NCI-H82 (cell line): ENCODE measurements at places on chromosomes 12 and 14.

GRCh38 chr14:23385642-23386265, 8.9 kb downstream of the CMTM5 start:
- DNase-seq = no peak

GRCh38 chr12:94242901-94243300, 94.5 kb downstream of the PLXNC1 start:
- no peak for DNase-seq

GRCh38 chr12:15801770-15802744, 12.9 kb upstream of the EPS8 start:
- no peak for DNase-seq

DNA sequence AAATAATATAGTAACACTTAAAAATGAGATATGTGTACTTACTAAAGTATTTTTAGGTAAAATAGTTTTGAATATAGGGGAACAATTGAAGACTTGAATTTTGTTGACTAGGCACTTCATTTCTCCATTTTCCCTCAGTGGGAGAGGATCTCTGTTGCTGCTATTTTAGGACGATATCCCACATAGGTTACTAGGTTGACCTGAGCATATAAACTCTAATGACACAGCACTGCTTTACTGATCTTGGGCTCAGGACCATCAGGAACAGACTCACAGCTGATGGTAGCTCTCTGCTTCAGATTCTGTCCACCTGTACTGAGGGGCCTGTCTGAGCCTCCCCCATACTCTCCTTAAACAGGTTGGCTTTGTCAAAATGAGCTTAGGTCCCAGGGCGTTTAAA, 5.9 kb downstream of the NEDD1 start:
- DNase-seq = no peak

DNA sequence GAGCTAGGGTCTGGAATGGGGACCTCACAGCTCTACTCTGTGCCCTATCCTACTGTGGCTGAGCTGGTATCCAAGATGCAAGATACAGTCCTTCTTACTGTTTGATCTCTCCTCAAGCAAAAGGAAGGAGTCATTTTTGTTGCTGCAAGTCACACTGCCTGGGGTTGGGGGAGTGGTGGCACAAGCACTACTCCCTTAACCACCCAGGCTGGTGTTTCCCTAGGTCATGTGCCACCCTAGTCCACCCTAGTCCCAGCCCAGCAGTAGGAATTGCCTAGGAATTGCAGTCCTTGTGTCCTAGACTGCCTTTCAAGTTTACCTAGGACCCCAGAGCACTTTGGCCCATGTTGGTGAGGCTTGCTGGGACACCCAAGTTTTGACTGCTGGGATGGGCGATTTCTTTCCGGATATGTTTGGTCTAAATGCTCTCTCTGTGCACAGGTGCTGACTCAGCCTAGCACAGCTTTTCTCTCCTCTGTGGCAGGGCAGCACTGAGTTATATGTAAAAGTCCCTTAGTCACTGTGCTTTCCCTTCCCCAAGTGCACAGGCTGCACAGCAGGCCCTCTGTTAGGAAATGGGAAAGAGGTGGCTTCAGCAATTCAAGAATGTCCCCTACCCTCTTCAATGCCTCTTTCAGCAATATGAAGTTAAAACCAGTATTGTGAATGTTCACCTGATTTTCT, 54.9 kb downstream of the SLC6A15 start:
- no peak for DNase-seq

DNA sequence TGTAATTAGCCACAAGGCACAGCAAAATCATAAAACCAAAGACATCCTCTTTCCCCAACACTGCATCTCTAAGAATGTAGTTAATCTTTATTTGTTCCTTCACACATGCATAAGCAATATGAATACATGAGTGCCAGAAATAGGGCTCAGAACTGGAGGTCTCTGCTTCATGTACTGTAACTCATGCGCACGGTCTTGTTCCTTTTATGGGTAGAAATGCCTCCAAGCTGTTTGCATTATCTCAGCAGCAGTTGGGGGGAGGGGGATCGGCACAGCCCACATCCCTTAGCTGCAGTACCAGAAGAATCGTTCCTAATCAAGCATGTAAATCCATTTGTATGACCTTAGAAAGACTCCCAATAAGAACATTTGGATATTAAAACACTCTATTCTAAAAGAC, 20.0 kb downstream of the RHOJ start:
- peak; percentile 6 for DNase-seq

- no peak for DNase-seq
Observed at GRCh38 chr14:39593377-39593776, 161.1 kb upstream of the FBXO33 start.

GRCh38 chr12:45425426-45425825, 209.5 kb downstream of the ANO6 start:
- DNase-seq = no peak

GRCh38 chr14:103510724-103511693, 11.6 kb downstream of the CKB start:
- DNase-seq = no peak

DNA sequence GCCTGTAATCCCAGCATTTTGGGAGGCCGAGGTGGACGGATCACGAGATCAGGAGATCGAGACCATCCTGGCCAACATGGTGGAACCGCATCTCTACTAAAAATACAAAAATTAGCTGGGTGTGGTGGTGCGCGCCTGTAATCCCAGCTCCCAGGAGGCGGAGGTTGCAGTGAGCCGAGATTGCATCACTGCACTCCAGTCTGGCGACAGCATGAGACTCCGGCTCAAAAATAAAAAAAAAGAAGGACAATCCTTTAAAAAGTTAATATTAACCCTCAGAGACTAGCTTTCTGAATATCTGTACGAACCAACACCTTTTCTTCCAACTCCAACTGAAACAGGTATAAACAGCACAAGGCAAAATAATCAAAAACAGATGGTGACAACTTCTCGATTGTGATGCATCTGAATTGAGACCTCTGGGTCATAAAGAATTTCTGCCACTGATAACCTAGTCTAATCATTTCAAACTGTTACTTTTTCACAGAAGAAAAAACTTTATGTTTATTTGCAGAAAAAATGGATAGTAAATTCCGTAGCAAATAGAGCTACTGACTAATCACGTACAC, 27.8 kb downstream of the CLIP1 start:
- DNase-seq = no peak

DNA sequence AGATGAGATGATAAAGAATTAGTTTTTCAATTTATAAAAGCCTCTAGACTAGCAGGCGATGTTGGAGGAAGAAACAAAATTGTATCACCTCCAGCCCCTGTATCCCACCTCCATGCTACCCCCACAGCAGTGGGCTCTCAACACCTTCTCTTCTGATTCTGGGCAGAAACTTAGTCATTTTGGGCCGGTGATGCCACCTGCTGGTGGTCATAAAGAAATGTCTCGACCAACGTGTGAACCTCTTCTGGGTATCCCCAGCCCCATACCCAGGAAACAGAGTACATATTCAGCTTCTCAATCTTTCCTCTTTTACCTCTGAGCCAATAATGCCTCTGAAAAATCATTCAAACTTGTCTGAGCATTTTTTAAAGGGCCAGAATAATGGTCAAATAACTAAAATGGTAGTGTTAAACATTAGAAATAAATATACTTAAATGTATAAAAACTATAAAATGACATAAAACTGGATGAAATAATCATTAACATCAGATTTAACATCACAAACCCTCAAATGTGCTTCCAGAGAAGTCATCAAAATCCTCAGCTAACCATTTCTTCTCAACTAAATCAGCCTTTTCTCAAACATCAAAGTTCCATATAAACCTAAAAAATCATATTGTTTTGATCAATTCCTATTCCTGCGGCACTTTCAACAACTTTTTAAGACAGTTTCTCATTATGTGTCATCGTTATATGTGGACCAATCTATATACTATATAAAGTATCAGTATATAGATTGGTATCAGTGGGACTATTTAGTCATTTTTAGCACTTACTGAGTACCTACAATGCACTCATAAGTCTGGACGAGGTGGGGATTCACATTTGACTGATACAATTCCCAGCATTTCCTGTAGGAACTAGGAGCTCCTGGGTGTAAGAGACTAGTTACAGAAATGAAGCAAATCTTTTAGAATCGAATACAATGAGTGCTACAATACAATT, 69.4 kb downstream of the ATXN2 start:
- DNase-seq = peak; percentile 72

DNA sequence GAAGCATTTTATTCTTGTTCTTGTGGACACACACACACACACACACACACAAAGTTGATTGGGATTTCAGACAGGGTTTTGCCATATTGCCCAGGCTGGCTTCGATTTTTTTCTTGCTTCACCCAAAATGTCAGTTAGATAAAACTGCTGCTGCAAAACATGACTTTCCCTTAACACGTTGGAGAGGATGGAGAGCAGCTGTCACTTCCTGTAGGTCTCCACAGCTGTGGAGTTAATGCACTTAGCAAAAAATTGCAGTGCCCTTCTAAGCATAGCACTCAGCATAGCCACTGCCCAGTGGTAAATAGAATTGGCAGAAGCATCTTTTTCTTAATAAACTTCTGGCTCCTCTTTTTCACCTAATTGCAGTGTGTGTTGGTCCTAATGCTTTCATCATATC, 54.5 kb downstream of the PDZRN4 start:
- peak; percentile 56 for DNase-seq

DNA sequence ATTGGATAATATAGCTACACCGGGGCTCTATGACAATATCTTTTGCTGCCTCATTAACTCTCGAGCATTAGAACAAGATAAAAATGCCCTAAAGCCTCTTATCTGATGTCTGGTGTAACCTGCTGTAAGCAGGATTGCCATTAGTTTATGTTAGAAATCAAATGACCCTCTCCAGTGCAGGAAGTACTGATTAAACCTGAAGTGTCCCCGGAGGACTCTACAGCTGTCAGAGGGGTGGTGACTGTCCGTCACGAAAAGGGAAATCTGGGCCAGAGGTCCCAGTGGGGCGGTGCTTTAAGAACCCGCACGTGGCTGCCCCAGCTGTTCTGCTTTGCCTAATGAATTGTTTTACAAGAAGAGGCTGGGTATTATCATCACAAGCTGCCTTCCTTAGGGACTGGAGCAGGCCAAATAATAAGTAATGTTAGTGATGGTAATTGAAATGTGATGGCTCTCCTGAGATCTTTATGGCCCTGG, 55.7 kb downstream of the LIN52 start:
- DNase-seq = peak; percentile 98

GRCh38 chr14:103753774-103754173, 38.2 kb downstream of the ZFYVE21 start:
- no peak for DNase-seq

- DNase-seq = peak; percentile 38
Observed at GRCh38 chr12:99746538-99746937, 99.0 kb downstream of the GARIN6 start.

GRCh38 chr12:130872179-130873096, 572 bp downstream of the RAN start:
- DNase-seq = peak; percentile 48

DNA sequence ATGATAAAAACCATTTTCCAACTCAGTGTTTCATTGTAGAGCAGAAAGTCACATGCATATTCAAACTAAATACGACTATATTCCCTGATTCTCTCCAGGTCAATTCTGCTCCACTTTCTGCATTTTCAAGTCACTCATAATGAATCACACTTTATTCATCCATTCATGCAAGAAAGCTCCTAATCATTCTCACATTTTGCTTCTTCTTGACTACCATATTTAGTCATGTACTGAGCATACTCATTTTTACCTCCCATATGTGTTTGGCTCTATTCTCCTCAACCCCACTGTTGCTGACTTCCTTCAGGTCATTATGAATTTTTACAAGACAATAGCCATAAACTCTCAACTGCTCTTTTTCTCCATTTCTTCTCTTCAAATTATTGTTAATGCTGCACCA, 43.4 kb upstream of the PIK3C2G start:
- DNase-seq = no peak

DNA sequence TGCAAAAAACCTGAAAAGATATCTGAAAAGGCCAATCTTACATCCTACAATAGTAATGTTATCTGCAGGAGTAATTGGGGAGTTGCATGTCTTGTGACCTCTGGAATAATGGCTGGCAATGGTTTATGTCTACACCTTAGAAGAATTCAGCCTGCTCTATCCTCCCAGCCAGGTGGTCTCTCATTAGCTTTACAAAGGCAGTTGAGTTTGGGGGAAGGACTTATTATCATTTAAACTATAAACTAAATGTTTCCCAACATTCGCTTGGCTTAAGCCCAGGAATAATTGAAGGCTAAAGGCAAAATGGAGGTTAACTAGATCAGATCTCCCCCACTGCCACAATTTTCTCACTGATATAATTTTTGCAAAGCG, 158.4 kb upstream of the SFSWAP start:
- DNase-seq = no peak

GRCh38 chr14:96191841-96192462, 12.7 kb upstream of the BDKRB2 start:
- DNase-seq = no peak

- DNase-seq = no peak
Observed at GRCh38 chr12:116071555-116072230, 205.8 kb downstream of the MED13L start.

DNA sequence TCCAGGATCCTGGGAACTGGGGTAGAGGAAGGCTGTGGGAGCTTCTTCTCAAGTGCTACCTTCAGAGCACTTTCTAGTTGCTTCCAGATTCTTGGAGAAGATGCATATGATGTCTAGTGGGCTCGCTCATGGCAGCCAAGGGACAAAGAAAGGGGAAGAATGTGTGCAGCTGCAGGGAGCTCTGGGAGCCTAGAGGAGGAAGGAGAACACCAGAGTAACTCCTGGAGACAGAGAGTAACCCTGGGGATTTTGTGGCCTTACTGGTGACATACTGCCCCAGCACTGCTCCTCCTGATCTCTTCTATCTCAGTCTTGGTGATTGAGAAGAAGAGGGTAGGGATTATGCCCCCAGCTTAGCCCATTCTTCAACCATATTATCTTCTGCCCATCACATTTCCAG, 10.3 kb upstream of the SP7 start:
- no peak for DNase-seq

GRCh38 chr14:73786636-73787485, 64.8 kb upstream of the PTGR2 start:
- peak; percentile 58 for DNase-seq

- DNase-seq = no peak
Observed at GRCh38 chr12:110658878-110659277, 30.0 kb downstream of the HVCN1 start.

DNA sequence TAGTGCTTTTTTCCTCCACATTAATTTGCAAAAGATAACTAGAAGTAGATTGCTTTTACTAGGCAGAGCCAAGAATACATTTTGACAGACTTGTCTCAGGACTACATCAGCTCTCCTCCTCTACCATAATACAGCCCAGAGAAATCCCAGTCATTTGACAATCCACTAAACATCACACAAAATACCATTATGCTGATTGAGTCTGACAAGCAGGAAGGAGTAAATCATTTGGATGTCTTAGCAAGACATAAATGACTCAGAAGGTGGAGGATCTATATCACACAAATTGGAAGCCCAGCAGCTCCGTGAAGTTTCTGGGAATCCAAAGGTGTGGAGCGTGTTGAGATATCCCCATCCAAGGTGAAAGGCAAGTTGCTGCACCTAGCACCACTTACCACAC, 75.4 kb upstream of the FKBP4 start:
- no peak for DNase-seq
